ENCODE measurements at places on chromosomes 7 and 10.

- no peak for DNase-seq
Measured at GRCh38 chr7:149820622-149821190, 17.5 kb upstream of the ZNF862 start.

GRCh38 chr10:125521721-125522680 is 161.0 kb downstream of the TEX36 start:
- DNase-seq: no peak

GRCh38 chr10:17286562-17287550 is 58.8 kb downstream of the VIM start:
- DNase-seq: no peak

DNA sequence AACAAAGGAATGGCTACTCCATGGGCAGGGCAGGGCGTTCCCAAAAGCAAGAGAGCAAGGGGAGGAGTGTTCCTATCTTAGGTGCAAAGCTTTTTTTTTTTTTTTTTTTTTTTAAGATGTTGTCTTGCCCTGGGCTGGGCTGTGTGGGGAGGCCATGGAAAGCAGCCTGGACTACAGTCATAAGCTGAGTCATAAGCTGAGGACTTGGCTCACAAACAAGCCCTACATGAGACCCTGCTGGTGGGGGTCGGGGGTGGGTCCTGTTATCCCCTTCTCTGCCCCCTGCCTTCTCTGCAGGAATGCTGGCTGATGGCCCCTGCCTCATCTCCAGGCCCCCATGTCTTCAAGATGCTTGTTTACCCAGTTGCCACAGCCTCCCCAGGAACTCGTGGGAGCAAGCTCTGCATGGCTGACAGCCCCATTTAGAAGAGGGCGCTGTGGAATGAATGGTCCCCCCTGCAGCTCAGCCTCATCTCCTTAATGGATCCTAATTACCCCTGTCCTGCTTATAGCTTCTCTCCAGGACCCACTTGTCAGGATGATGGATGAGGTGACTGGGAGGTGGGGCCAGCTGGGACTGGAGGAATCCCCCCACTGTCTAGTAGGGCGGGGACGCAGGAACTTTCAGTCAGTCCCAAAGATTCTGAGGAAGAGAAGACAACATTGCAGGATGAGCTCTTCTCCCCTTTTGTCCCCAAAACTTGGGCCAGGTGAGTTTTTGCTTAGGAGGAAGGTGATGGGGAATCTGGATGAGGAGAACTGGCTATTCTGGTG is 340.8 kb upstream of the PODXL start:
- no peak for DNase-seq

DNA sequence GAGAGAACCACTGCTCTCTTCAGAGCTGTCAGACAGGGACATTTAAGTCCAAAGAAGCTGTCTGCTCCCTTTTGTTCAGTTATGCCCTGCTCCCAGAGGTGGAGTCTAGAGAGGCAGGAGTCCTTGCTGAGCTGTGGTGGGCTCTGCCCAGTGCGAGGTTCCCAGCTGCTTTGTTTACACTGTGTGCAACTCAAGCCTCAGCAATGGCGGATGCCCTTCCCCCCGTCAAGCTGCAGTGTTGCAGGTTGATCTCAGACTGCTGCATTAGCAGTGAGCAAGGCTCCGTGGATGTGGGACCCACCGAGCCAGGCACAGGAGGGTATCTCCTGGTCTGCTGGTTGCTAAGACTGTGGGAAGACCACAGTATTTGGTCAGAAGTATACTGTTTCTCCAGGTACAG is 438.9 kb downstream of the ARL4A start:
- no peak for DNase-seq

- peak; percentile 27 for DNase-seq
Measured at GRCh38 chr10:32377458-32378259, 30.7 kb upstream of the EPC1 start.

DNA sequence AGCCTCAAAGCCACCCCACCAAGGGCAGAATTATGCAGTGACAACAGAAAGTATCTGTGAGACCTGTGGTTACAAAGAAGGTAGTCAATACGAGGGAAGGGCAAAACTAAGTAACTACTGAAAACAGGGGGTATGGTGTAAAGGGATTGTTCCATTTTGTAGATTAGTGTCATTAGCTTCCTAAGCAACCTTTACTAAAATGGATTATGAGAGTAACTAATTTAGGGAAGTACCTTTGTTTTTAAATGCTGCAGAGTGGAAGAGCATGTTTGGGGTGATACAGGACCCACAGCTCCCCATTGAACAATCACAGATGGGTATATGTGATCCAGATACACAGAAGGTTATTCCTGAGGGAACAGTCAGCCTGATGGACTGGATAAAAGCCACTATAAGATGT is 51.3 kb upstream of the TAC1 start:
- DNase-seq: no peak

DNA sequence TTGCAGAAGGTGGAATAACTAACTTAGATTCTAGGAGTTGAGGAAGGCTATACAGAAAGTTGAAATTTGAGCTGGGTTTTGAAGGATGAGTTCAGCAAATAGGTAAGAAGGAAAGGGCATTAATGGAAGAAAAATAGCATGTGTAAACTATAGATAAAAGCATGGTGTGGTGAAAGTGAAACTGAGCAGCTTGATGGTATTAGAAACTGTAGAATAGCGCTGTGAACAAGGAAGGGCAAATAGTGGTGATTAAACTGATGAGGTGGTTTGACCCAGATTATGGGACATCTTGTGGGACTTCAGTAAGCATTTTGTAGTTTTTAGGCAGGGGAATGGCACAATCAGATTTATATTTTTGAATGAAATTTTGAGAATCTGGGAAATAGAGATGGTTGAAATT is 90.5 kb downstream of the EXOC6 start:
- DNase-seq: no peak

GRCh38 chr10:131738396-131738735 is 162.4 kb upstream of the PPP2R2D start:
- no peak for DNase-seq

DNA sequence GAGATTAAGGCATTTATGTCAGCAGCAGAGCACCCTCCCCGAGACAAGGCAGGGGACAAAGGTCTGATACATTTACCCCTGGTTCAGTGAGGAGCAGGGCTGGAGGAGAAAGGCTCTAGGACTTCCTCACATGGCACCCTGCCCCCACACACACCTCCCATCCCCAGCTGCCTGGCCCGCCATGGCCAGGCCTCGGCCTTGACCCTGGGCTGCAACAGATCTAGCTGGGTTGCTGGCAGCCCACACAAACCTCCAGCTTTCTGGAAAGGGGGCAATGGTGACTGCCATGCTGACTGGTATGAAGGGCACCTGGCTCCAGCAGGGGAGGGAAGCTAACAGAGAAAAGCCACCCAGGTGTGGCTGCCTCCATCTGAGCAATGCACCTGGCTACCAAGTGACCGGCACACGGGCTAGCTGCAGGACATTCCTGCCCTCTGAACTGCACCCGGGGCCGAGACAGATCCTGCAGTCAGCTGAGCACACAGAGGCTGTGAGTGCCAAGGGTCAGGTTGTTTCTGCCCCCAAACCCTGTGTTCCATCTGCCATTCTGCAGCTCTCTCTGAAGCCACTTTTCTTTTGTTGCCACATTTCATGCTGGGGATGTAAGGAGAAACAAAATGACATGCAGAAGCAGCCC is 85.8 kb upstream of the LRRC18 start:
- DNase-seq: no peak

- peak; percentile 29 for DNase-seq
Measured at GRCh38 chr10:7788639-7789286, 786 bp downstream of the ATP5F1C start.

GRCh38 chr7:26046878-26047277 is 105.1 kb upstream of the NFE2L3 start:
- no peak for DNase-seq

DNA sequence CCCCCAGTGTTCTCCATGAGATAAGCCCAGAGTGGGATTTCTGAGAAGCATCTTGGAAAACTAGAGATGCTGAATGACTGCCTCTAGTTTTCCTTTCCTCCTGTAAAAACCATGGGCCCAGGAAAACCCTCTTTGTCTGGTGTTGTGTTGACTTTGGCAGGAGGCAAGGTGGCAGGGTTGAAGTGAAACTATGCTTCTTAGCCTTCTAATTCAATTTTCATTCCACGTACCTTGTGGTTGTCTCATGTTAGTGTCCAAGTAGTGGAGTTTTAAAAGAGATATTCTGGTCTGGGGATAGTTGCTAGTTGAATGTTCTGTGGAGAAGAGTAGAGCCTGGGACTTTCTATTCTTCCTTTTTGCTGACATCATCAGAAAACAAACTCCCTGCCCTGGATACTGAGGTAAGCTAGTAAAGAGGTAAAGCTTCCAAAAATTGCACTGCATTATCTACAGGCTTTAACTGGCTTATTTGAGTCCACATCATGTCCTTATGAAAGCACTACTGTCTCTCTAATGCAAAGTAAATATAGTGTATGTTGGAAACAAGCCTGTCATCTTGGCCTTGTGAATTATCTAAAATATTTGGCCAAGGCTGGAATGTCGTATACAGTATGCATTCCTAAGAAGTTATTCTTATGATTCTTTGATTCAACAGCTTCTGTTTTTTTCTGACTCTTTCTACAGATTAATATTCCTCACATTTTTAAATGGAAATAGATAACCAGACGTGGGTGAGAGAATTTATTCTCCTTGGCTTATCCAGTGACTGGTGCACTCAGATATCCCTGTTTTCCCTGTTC is at the start of gene OR2F2:
TSS of gene OR2F2 (plus strand) at position 708 of the 800 bp plus-strand sequence. CDS start at position 708, 0 bp downstream.
- no peak for DNase-seq

DNA sequence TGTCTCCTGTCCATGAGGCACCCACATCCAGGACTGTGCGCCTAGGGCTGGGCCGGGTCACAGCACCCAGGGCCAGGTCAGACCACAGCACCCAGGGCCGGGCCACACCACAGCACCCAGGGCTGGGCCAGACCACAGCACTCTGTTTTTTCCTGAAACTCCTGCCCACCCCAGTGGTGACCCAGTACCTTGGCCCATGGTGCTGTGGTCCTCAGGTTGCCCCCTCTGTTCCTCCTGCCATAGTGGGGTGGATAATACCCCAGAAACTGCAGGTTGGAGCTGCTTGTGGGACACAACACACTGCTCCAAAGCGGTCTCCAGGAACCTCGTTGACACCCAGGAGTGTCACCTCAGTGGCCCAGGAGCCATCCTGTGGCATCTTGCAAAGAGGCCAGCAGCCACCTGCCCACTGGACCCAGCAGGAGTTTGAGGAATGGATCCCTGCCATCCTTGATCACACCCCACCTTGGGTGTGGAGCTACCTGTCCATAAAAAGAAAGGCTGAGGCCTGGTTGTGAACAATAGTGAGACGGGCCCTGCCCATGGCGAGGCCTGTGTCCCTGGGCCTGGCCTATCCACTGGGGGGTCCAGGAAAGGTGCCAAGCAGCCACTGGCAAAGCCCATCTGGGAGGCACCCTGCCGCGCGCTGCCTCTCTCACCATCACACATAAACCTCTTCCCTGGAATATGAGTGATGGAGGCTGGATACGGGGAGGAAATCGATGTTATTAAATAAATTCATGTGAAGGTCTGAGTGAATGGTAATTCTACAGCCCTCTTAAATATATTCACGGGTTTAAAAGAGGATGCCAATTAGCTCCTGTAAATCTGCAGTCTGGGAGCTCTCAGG is 89.0 kb downstream of the NKX6-2 start:
- no peak for DNase-seq

DNA sequence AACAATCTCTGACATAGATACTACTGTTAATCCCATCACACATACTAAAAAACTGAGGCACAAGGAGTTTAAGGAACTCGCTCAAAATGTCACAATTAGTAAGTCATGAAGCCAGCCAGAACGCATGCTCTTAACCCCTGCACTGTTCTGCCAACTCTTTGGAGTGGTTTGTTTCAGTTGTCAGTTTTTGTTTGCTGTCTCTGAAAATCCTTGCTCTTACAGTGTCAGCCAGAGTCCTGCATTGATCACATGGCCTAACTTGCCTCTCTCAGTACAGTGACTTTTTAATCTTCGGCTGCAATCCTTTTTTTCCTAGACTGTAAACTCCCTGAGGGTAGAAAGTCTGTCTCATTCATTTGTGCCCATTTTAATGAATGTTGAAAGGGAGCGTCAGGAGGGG is 753.8 kb downstream of the AUTS2 start:
- no peak for DNase-seq

DNA sequence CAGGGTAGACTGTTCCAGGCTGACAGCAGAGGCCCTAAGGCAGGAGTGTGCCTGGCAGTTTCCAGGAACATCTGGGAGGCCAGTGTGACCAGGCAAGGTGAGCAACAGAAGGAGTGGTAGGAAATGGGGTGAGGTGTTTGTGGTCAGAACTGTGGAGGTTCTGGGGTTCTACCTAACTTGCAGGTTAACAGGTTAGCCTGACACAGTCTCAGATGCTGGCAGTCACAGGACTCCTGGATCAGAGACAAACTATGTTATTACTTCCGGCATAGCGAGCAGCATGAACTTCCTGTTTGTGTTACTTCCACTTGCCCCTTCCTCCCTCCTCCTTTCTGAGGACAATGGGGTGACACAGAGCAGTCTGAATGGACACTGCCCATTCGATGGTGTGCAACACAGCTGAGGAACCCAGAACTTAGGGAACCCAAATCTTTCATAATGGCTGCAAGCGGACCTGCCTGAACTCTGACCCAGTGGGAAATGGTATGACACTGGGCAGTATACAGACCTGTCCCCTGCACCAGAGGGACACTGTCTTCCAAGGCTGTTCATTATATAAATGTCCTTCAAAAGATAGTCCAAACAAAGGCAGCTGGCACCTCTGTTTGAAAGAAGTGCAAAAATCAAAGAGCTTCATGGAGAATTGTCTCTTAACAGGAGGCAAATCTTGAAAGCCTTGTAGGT is 3.9 kb upstream of the SAR1A start:
- DNase-seq: no peak

DNA sequence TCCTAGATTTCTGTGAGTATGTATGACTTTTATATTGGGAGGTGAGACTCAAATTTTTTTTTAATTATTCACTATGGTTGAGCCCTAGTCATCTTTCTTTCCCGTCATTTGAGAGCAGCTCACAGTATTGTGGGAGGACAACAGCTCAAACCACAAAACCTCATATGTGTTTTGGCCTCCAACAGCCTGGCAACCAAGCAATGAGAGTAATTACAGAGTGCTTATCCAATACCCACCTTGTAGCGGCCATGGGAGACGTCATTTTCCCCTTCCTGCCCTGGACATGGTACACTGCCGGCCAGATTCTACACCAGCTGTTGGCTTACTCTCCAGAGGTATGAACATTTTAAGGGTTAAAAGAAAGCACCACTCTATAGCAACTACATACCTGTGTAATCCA is 49.1 kb downstream of the DOCK4 start:
- DNase-seq: no peak

DNA sequence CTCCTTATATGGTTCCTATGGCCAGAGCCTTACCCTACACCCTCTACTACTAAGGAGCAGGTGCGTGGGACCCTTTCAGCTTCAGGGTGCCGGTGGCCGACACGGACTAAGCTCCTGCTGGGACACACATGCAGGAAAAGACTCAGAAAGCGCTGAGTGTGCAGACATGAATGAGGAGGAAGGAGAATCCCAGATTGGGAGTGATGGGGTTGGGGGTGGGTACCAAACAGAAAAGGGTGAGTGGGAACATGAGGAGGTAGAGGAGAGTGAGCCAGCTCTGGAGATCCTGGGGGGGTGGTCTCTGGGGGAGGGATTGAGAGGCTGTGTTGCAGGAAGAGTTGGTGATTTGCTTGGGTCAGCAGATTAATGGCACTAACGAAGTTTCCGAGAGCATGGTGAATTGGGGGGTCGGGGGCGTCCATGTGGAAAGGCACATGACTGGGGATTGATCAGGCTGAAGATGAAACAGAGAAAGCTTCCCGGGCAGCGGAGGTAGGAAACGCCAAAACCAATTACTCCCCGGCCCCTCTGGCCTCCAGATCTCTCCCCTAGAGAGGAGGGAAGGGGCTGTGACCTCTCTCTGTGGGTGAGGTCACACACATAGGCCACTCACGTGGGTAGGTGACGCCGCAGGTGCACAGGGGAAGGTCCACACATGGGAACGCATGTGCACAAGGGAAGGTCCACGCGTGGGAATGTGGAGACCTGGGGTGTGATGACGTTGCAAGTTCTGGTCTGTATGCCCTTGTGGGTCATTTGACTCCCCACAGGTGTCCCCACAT is 37.9 kb upstream of the SLF2 start:
- no peak for DNase-seq
